Endothelial cell (in vitro differentiated cells): ENCODE measurements at places on chromosomes 3 and 15. TPM values are rescaled to one million over a fixed set of nuclear protein-coding genes. Genes with fewer than 3 reads are reported as not detected.

DPPA2 gene
- 0.64 TPM for total RNA-seq

ST3GAL6 gene
- total RNA-seq, result 6.5 TPM

EPHB3 gene
- 4.3 TPM for total RNA-seq

GRCh38 chr3:10280571-10280970 lies 12.2 kb downstream of the GHRL start:
- DNase-seq, result no peak

DNA sequence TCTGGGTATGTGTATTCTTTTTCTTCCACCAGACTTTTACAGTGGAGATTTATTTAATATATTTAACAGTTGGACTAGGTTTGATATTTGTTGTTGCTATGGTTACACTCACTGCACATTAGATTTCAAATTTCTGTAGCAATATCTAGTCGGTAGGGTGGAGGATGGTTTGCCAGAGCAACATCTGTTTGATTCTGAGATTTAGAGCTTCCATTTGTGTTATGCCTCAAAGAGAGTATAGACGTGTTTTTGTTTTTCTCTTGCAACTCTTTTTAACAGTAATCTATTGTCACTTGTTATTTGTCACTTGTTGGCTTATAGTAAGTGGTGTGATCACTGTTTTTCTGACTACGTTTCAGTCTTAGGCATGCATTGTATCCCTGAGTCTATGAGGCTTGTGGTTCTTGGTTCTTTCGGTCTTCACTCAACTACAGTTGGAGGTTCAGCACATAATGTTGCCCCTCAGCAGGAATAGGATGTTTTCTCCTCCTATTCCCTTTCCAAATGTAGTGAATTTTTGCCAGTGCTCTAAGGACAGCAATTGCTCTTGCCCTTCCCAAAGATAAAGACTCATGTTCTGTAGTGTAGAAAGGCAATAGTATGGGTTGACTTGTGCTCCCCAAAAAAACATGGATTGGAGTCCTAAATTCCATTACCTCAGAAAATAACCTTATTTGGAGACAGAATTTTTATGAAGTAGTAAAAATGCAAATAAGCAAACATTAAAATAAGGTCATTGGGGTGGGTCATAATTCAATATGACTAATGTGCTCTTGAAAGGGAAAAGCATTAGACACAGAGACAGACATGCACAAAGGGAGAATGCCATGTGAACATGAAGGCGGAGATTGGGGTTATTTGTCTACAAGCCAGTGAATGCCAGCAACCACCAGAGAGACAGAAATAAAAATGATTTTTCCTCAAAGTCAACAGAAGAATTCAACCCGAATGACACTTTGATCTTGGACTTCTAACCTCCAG lies 692.1 kb downstream of the DIPK2A start:
- no peak for DNase-seq

GRCh38 chr3:179100652-179101051 lies 29.0 kb upstream of the ZMAT3 start:
- no peak for DNase-seq

DNA sequence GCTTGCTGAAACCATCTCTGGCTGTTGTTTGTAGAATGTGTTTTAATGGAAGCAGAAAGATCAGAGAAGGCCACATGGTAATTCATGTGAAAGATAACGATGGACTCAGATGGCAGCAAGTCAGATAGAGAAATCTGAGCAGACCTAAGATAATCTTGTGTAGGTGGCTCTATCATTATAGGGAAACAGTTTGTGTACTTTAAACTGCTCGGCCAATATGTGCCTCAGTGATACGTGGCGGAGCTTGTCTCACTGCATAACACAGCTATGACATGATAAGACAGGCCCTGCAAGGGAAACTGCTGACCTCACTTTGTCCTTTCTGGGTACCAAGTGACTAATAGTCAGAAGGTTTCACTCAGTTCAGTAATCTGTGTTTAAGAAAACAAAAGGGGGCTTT lies 51.0 kb downstream of the MME start:
- no peak for DNase-seq

DNA sequence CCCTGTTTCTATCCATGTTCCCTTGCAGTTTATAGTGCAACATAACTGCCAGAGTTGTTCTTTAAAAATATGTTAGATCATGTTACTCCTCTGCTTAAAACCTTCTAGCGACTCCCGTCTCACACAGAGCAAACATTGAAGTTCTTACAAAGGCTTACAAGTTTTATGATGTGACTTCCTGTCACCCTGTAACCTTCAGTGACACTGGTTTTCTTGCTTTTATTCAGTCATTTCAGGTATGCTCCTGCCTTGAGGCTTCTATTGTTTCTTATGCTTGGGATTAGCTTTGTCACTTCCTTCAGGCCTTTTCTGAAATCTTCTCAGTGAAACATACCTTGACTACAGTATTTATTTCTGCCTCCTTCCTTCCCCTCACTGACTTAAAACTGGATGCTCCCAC lies 252.1 kb downstream of the DOCK3 start:
- DNase-seq, result no peak
